Pulmonary artery endothelial cell (primary cell): ENCODE measurements at places on chromosomes 13 and 19. TPM values are rescaled to one million over a fixed set of nuclear protein-coding genes. Genes with fewer than 3 reads are reported as not detected.
A peak's percentile ranks its signal among the peaks of the same experiment; 100 is the strongest.

SMAD9 gene
- 3.2 and 5.0 TPM in 2 replicates for total RNA-seq

TYROBP gene
- total RNA-seq = not detected in 2 replicates

ZNF700 gene
- total RNA-seq = 5.8 and 7.1 TPM in 2 replicates

KLK12 gene
- total RNA-seq = not detected in 2 replicates

RANBP3 gene
- 36.4 and 42.4 TPM in 2 replicates for total RNA-seq

NFIX gene
- 23.3 and 23.8 TPM in 2 replicates for total RNA-seq

ITGBL1 gene
- total RNA-seq = 43.0 and 44.3 TPM in 2 replicates

PSG6 gene
- not detected in 2 replicates for total RNA-seq

ZNF737 gene
- total RNA-seq = 5.6 and 7.0 TPM in 2 replicates

KCNK6 gene
- total RNA-seq = 7.0 and 13.7 TPM in 2 replicates

SYCN gene
- total RNA-seq = not detected in 2 replicates

CPB2 gene
- total RNA-seq = not detected in 2 replicates

FAM216B gene
- not detected in 2 replicates for total RNA-seq

DNA sequence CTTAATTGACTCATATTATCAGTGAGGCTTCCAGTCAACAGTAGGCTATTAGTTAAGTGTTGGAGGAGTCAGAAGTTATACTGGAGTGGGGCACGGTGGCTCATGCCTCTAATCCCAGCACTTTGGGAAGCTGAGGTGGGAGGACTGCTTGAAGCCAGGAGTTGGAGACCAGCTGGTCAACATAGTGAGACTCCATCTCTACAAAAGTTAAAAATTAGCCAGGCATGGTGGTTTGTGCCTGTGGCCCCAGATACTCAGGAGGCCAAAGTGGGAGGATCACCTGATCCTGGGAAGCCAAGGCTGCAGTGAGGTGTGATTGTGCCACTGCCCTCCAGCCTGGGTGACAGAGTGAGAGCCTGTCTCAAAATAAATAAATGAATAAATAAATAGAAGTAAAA, 53.2 kb downstream of the COMP start:
- no peak for DNase-seq

DNA sequence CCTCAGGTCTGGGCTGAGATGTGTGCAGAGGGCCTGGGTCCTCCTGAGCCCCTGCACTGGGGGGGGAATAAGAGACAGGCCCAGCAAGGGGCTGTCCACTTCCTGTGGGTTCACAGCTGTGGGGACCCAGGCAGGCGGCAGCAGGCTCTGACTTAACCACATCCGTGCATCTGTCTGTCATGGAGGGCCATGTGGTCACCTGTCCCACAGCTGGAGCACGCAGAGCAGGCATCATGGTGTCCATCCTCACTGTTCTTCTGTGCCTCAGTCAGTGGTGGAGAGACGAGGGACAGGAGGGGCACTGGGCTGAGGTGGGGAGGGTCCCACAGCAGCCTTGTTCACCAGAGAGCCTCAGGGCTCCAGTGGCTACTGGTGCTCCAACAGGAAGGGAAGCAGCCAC, 16.3 kb upstream of the KIR3DL3 start:
- no peak for DNase-seq

DNA sequence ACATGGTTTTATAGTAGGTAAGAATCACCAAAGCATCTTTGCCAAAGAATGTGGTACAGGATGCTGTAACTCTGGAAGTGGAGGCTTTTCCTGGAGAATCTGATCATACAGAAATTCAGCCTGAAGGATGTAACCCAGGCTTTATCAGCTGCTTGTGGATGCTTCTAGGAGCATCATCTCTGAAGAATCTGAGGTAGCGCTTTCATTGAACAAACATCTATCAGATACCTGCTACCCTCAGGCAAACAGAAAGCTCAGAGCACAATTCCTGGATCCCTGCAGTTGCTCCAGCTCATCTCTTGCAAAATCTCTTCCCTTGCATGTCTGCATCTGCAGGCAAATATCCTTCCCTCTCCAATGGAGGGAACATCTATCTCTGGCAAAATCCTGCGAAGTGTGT, 9.3 kb downstream of the FAM124A start:
- DNase-seq = no peak

DNA sequence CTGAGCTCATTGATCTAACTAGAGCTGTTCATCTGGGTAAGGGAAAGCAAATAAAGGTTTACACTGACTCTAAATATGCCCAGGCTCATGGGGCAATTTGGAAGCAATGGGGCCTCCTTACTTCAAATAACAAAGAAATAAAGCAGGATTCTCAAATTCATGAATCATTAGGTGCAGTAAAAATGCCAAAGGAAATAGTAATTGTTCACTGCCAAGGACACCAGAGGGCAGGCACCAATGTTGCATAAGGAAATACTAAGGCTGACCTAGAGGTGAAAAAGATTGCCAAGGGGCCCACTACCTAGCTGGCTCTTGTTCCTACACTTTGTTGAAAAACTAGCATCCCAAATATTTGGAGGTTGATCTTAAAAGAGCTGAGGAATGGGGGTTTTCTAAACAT, 1686.7 kb upstream of the MIR17HG start:
- no peak for DNase-seq

- DNase-seq = peak; percentile 68
These were observed at the start of gene TPM4 for GRCh38 chr19:16076154-16076957. Gene TPM4 (plus strand): TSS chr19:16076495. CDS start chr19:16076566, 71 bp downstream.

- DNase-seq = no peak
These were observed 52.0 kb downstream of the KLF2 start for GRCh38 chr19:16376649-16377048.

- peak; percentile 30 for DNase-seq
These were observed 173.1 kb downstream of the ABCC4 start for GRCh38 chr13:95128045-95128643.

DNA sequence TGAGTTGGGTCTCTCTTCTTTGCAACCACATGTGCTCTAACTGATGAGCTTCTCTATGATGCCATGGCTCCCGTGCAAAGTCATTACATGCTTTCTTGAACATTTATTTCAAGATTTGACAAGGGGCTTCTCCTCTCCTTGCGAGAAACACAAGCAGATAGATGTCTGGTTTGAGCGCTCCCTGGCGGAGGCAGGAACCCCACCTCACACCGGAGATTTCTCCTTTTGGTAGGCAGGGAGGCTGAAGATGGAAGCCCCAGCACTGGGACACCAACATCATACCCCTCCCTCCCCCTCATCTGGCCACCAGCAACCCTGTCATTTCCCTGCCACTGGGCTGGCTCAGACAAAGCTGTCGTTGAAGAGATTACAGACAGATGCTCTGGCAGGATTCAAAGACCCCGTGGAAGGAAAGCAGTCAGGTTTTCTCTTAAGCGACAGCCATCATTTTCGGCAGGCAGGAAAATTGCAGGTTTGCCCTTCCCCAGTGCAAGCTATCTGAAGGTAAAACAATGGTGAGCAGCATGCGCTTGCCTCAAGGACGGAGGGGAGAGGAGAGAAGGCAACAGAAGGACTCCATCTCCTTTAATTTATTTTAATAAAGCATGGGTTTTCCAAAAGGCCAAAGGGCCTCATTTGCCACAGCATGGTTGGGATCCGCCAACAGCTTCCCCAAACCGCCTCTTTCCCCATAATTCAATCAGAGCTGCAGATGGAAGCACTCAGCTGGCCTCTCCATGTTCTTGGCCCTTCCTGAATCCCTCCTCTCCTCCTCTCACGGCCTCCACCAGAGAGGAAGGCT, 344.1 kb upstream of the TSHZ3 start:
- DNase-seq = no peak

- peak; percentile 37 for DNase-seq
These were observed 10.7 kb upstream of the CEACAM3 start for GRCh38 chr19:41785653-41786052.

DNA sequence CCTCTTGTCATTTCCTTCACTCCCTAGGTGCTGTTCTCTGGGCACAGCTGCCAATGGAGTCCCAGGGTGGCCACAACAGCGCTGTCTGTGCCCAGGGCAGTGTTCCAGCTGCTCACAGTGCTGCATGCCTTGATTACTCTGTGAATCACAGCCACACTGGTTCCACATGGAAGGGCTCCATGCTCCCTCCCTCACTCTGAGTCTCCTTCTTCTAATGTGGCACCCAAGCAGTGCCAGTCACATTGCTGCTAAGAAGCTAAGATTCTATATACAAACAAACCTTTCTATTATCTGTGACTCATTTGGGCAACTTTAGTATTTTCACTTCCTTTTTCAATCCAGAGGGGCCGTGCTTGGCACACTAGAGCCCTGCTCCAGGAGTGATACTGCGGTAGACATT, 248.7 kb downstream of the TDRD3 start:
- DNase-seq = no peak

DNA sequence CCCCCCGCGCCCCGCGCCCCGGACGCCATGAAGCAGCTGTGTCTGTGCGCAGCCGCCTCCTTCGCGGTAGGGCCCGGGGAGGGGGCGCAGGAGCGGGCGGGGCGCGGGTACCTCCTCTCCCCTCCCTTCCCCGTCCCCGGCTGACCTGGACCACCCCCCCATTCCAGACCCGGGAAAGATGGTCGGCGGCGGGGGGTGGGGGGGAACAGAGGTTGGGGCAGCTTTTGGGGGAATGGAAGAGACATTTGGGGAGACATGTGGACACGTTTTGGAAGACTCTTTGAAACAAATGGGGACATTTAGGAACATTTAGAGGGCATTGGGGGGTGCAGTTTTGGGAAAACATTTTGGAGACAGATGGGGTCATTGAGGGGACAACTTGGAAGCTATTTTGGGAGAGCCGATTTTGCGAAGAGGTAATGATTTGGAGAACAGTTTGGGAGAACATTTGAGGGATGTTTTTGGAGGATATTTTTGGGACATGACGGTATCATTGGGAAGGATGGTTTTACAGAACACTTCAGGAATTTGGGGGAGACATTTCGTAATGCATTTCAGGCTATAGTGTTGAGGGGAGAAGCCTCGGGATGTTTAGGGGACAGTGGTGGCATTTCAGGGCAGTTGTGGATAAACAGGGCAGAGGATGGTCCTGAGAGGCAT, 16.1 kb downstream of the ANKRD24 start:
- DNase-seq = no peak
